Substantia nigra (tissue), 51 donors: ENCODE measurements at places on chromosomes 6 and 20.

DNA sequence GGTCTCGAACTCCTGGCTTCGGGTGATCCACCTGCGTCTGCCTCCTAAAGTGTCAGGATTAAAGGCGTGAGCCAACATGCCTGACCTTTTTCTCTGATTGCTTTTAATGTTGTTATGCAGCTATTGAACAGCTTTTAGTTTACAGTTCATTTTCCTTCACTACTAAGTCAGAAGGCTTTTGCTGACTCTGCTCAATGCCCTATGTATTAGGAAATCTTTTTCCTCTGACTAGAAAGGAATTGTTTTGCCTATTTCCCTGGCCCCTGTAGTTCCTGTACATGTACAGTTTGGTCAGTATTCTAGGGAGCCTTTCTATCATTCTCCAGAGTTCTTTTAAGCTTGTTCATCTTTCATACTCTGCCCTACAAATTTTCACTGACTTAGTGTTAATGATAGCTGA is 280.2 kb downstream of the CDKAL1 start:
- no peak for DNase-seq

DNA sequence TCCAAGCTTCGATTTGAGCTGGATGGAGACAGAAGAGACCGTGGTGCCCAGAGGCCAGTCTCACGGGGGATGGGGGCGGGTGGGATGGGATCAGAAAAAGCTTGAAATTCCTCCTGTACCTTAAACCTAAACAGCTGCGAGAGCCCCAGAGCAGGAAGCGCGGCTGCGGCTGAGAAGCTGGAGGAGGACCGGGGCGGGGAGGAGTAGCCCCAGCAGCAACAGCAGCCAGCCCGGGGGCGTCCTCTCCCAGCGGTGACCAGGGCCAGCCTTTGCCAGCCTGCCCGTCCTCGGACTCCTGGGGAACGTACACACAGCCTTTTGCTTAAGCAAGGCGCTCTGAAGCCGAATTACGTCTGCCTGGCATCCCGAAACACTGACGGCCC is 17.4 kb upstream of the PRDM13 start:
- no peak for DNase-seq

DNA sequence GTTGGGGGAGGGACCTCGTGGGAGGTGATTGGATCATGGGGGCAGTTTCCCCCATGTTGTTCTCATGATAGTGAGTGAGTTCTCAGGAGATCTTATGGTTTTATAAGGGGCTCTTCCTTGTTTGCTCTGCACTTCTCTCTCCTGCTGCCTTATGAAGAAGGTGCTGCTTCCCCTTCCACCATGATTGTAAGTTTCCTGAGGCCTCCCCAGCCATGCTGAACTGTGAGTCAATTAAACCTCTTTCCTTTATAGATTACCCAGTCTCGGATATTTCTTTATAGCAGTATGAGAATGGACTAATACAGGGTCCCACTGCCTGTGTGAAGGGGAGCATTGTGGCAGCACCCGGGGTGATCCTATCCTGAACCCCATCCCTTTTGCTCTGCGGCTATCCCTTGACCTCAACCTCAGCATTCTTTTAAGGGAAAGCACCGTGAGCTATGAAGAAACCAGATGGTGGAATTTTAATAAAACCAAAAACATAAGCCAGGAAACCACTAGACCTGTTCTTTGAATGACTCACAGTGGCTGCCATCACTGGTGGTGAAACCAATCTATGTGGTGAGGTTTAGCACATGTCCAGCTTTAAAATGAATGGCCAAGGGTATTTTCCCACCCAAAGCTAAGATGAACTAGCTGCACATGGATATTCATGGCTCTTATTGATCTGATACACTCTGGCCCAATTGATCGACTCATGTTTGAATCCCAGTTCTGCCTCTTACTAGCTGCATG is 62.2 kb downstream of the ZDHHC14 start:
- no peak for DNase-seq

- DNase-seq, result no peak
These were observed 77.6 kb downstream of the HUS1B start for GRCh38 chr6:579339-579738.

- no peak for DNase-seq
These were observed 19.9 kb upstream of the HFE start for GRCh38 chr6:26067367-26067766.

DNA sequence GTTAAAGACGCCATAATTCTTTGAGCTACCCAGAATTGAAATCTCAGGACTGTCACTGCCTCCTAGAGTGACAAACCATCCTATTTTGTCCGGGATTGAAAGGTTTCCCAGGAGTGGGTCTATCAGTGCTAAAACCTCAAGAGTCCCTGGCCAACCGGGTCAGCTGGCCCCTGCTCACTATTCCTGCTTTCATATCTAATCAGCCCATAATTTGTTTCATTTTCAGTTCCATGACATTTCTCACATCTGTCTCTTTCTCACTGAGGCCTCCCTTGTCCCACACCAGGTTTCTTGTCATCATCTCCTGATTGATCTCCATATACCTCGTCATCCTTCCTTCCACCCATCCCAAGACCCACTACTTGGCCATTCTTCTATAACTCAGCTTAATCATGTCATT is 98.2 kb downstream of the SLC35B3 start:
- no peak for DNase-seq

GRCh38 chr6:127748290-127748689 is 152.6 kb downstream of the THEMIS start:
- DNase-seq, result no peak

DNA sequence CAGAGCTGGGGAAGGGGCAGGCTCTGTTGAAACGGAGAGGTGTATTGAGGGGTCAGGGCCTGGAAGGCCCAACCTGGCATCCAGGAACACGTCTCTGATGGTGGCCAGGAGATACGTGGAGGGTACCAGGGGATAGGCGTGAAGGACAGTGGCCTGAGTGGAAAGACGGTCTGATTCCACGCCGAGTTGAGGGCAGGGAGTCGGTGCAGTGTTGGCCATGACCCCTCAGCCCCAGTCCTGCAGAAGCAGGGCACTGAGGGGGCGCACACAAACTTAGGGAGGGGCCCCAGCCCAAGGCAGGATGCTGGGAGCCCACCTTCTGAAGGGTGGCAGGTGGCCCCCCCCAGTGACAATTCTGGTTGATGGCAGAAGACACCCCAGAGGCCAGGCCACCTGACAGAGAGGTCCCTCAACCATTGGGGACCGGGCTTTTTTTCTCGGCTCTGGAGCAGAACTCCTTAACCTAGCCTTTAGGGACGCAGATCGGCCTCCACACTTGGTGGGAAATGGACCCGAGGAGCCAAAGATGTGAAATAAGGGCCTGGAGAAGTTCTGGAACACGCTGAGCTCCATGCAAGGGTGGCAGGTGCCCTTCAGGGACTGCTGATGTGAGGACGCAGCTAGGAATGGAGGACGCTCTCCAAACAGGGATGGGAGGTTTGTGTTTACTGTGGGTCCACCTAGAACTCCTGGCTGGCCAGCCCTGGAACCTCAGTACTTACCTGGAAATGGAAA is 91.0 kb downstream of the TMEM242 start:
- no peak for DNase-seq

GRCh38 chr6:152609125-152609670 is 28.0 kb downstream of the SYNE1 start:
- DNase-seq, result no peak

- no peak for DNase-seq
These were observed 78.3 kb downstream of the ATG5 start for GRCh38 chr6:106247293-106247692.

DNA sequence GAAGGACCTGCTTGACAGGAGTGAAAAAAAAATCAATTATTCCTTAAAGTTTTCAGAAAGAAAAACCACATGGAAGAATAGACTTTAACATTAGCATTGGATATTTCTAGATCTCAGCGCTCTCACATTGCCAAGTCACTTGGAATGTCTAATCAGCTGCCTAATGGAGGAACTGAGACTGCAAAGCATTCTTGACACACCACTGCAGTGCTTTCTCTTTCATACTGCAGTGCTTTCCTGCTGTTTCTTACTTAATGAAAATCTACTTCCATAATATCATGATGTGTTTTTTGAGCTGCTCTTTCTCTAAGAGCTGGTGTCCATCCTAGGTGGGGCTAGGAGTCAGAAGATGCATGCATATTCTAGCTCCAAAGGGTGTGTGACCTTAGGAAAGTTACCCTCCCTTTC is 20.4 kb upstream of the MCM3 start:
- DNase-seq, result no peak

- no peak for DNase-seq
These were observed 710.1 kb upstream of the NRSN1 start for GRCh38 chr6:23415819-23416427.

DNA sequence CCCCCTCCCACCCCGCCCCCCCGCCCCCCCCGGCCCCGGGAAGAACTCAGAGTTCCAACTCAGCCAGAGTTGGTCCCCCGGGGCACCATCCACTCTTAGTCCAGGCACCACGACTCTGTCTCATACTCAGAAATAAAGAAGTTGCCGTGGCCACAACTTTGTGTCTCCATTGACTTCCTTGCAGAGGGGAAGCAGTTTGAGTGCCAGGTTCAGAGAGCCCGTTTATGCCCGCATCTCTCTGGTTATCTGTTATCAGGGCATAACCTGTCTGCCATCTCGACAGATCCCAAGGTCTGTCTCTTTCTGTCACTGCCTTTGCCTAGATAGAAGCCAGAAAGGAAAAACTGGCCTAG is 605 bp downstream of the CDC5L start:
- no peak for DNase-seq

DNA sequence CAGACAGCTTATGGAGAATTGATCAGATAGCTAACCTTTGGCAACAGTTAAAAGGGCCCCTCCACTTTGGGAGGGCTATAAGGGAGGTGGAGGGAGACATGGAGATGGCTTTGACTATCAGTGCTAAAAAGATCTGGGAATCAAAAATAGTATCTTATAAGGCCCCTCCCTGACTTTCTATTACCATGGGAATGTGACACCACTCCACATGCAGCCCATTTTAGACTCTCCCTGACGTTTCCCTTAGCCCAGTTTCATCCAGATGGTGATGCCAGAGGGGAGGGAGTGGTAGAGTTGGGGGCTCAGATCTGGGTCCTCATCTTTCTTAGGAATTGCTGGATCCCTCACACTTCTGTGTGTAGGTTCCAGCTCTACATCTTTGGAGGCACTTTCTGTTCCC is 200.0 kb upstream of the DTNBP1 start:
- DNase-seq, result no peak
